ENCODE measurements at places on chromosomes 3 and 15. TPM values are rescaled to one million over a fixed set of nuclear protein-coding genes. Genes with fewer than 3 reads are reported as not detected.

Gene SLC2A2
- total RNA-seq = not detected

Gene BNIP2
- 106 TPM for total RNA-seq

Gene ANKRD63
- total RNA-seq = not detected

Gene SLC22A14
- 0.24 TPM for total RNA-seq

Gene GCNT3
- total RNA-seq = not detected

Gene IL17RC
- total RNA-seq = 56.7 TPM

Gene TNNC1
- total RNA-seq = 2.4 TPM

Gene CFAP100
- total RNA-seq = not detected

Gene AADAC
- total RNA-seq = 0.95 TPM

Gene SLC28A2
- not detected for total RNA-seq

Gene ZNF660
- 2.0 TPM for total RNA-seq

Gene MEIS2
- total RNA-seq = 28.3 TPM

Gene REC114
- not detected for total RNA-seq

Gene DCLK3
- not detected for total RNA-seq

Gene APOD
- 1,161 TPM for total RNA-seq

All from omental fat pad (tissue), 4 donors.